ENCODE measurements at places on chromosomes 2 and 18.

GRCh38 chr2:96181529-96181928, 27.1 kb downstream of the STARD7 start:
- no peak for DNase-seq

- DNase-seq: peak; percentile 16
Measured at GRCh38 chr18:59743566-59743965, 46.3 kb upstream of the CCBE1 start.

DNA sequence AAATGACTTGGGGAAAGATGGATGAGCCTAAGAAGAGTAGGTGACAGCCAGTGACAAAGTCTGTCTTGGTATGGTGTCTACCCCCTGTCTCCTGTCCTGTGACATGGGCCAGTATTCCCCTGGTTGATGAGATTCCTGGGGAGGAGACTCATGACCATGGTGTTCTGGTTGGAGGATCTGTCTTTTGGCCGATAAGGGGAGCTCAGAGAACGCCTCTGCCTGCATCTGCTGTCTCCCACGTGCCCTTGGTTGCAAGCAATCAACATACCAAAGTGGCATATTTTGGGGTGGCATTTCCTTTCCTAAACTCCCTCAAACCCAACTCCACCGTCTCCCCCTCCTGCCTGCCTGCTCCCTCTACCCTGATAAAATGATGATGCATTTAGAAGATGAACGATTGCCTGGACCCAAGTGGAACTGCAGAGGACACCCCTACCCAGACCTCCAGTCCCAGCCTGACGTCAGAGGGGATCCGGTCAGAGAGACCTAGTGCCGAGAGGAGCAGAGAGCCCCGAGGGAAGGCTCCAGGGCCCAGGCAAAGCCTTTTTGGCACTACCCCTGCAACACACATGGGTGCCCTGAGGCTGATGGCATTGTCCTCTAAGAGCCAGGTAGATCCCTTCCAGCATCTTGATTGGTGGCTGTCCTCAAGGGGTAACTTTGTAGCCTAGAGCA, 124.2 kb upstream of the MSH6 start:
- DNase-seq: no peak

GRCh38 chr2:153268941-153269461, 209.6 kb downstream of the RPRM start:
- no peak for DNase-seq

All from BJ (cell line).